RPMI8226 (cell line): ENCODE measurements at places on chromosomes 7 and 10.

DNA sequence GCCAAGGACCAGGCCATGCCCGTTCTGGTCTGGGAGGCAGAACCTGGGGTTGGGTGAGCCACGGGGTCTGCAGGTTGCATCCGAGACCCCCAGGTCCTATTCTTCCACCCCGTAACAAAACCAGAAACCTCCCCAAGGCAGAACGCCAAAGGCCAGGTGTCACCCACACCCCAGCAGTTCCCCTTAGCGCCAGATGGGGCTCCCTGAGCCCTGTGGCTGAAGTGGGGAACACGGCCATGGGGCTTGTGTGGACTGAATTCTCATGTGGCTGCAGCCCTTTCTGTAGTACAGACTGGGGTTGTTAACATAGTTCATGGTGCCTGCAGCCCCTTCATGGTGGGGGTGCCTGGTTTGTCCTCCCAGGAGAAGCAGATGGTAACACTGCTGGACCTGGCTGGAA, 10.2 kb downstream of the BRI3 start:
- no peak for DNase-seq

DNA sequence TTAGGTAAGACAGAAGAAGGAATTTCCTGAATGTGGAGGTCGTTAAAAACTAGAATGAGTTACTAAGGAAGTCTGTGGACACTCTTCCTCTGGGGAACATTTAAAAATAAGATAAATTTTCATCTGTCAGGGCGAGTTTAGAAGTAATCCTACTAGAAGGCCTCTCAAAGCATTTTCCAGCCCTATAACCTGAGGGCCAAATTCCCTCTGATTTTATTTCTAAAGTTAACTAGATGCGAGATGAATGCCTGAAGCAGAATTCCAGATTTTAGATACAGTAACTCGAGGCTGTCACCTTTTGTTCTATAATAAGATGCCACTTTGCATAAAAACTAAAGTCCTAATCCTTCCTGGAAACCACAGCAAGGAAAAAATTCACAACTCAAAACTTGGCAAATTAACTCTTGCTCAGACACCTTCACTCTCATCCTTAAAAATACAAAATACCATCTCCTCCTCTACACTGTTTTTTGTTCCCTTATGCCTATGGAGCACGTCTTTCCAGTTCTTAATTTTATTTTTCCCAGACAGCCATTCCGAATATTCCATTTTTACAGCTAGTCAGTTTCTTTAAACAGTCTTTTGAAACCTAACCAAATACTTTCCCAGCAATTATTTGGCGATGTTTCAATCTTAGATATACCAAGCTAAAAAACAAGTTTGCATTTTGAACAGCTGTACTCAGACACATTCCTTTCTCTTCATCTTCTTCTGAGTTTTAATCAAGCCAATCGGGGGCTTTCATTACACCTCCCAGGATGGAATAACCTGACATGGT, 420.7 kb upstream of the NFE2L3 start:
- DNase-seq: no peak

DNA sequence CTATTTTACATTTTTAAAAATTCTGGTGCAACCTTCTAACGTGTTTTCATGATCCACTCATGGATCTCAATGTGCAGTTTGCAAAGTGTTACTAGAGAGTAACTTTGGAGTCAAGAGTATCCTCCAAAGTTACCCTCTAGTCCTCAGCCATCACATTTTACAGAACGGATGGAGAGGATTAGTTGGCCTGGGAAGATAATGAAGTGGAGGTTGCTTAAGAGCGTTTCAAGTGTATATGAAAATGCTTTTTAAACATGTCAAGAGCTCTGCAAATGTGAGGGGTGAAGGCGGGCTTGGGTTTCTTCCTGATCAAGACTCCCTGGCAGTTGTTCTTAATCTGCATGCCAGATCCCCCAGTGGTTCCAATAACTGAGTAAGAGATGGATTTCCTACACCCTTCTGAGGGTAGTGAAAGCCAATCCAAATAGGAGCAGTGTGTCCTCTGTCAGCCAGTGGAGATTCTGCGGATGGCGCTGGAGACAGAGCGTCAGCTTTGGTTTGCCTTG, 299.4 kb upstream of the NPVF start:
- DNase-seq: no peak

DNA sequence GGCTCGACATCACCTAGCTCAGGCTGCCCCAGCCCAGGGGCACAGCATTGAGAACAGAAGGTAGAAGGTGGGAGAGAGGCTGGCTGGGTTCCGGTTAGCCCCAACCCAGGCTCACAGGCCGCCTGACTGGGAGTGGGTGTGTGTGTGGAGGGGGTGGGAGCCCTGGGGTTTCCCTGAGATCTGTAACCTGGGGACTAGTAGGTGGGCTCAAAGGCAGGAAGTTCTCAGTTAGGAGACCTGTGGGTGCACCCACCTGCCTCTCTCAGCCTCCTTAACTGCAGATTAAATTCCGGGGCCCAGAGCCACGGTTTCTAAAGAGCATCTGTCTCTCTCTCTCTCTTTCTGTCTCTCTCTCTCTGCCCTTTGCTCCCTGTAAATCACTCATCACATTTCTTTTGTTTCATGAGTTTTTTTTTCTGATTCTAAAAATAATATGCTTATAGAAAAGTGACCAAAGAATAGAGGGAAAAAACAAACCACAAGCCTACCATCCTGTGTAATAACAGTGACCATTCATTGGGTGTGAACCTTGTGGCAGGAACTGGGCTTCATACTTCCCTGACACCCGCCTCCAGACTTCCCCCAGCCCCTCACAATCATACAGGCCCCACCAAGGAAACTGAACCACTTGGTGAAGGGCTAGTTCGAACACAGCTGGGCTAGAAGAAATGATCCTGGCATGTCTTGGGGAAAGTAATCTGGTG, 83.4 kb upstream of the SMNDC1 start:
- DNase-seq: no peak

DNA sequence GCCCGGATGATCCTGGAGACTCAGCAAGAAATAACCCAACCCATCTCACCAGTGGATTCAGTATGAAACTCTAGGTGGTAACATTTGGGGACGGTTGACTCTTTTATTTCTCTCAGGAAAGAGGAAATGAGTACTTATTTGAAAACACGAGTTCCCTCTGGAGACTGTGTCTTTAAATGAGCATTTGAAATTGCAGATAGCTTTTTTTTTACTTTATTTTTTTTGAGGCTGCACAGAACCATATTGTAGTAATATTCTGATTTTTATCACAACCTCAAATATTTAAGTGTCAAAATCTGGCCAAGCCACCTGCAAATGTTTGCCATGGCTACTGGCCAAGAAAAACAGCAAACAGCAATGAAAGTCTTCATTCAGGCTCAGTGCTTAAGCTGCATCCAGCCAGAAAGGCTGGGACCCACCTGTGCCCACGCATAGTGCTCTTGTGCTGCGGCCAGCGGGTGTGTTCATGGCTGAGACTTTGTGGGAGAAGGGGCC, 160.8 kb downstream of the CREB5 start:
- peak; percentile 83 for DNase-seq

DNA sequence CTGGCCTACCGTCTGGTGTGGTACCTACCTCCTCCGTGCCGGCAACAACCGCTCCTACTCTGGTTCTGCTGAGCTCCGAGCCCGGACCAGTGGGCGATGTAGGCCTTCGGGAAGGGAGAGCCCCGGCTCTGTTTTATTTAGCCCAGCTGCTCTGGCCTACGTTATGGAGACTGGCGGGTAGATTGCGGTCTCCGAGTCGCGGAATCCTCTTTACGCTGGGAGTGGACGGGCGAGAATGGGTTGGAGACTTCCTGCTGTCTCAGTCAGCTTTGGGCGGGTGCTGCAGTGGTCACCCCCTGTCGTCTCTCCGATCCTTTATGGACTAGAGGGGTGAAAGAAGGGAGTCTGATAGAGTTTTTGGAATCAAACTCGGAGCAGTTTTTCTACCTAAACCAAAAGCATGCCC, 406 bp downstream of the CBLL1 start:
- DNase-seq: no peak

GRCh38 chr7:45657136-45657889, 83.1 kb downstream of the ADCY1 start:
- no peak for DNase-seq

DNA sequence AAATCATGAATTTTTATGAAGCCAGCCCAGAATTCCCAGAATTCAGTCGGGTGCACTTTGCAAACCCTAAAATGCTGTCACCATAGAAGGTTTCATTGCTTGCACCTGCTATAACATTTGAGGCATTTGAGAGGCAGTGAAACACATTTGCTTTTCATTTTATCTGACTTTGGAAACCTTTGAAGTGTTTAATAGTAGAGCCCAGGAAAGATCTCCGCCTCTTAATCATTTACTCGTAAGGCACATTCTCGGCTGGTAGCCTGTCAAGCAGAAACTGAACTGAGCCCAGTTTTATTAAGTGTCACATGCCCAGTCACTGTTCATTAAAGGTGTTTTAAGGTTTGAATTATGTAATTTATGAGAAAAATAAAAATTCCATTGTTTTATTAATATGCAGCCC, 247.6 kb downstream of the EMX2 start:
- DNase-seq: no peak
